ENCODE measurements at places on chromosomes 5 and 9. TPM values are rescaled to one million over a fixed set of nuclear protein-coding genes. Genes with fewer than 3 reads are reported as not detected.

The TPD52L3 gene
- total RNA-seq: not detected

The GABRB2 gene
- 0.10 TPM for total RNA-seq

The MARVELD2 gene
- total RNA-seq: 3.2 TPM

The SLC46A2 gene
- not detected for total RNA-seq
